ENCODE measurements at places on chromosomes 7 and 10.
A peak's percentile ranks its signal among the peaks of the same experiment; 100 is the strongest.

GRCh38 chr10:114811862-114812261 is 9.7 kb upstream of the FHIP2A start:
- no peak for DNase-seq

DNA sequence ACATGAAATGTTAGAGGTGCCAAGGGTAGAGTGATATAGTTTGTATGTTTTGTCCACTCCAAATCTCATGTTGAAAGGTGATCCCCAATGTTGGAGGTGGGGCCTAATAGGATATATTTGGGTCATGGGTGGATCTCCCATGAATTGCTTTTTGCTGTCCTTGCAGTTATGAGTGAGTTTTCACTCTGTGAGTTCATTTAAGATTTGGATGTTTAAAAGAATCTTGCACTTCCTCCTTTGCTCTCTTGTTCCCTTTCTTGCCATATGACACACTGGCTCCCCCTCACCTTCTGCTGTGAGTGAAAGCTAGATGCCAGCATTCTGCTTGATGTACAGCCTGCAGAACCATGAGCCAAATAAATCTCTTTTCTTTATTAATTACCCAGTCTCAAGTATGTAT is 269.2 kb downstream of the ZWINT start:
- no peak for DNase-seq

DNA sequence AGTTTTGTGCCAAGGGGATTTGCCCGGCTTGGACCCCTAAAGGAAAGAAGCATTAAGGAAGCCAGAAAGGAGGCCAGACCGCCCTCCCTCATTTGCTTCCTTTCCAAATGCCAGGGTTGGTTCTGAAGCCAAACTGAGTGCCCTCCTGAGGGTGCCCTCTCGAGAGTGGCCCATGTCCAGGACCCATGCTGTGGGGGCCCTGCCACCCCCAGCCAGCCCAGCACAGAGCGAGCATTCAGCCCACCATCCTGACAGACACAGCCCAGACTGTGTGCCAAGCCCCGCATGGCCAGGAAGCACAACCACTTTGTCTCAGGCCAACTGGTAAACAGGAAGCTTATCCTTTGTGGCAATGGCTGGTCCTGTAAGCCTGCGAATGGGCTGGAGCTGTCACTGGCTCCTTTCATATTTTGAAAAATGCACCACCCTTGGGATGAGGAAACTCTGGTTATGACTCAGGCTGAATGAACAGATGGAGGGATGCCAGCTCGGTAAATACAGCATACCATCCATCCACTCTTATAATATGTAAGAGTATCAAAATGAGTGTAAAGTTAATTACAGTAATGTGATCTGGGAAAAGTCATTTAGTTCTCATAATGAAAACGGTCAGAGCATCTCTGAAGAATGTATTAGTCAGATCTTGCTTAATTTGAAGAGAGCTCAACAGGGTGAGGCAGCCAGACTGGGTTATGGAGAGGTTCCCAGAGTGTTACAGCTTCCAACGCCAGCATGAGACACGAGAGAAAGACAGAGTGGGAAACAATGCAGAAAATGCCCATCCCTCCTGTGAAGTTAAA is 65.0 kb downstream of the STK17A start:
- no peak for DNase-seq

DNA sequence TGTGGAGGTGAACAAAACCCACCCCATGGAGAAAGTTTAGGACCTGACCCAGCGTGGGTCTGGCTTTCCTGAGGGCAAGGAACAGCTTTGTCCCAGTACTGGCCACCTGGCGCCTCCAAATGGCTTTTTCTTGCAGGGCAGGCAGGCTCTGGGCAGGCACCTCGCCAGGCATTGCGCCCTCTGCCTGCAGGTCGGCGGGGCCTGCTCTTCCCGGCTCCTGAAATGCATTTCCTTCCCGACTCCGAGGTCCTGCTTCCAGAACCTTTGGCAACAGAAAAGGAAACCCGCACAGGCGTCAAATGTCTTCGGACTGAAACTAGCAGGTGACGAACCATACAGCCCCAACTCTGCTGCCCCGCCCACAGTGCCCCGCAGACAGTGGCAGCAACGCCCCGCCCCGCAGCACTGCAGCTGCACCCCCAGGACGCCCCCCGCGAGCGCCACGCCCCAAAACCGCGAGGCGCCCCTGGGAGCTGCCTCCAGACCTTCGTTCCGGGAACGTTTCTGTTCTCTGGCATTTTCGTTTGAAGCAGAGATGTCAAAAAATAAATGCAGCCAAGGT is 65.5 kb downstream of the C10orf143 start:
- no peak for DNase-seq

DNA sequence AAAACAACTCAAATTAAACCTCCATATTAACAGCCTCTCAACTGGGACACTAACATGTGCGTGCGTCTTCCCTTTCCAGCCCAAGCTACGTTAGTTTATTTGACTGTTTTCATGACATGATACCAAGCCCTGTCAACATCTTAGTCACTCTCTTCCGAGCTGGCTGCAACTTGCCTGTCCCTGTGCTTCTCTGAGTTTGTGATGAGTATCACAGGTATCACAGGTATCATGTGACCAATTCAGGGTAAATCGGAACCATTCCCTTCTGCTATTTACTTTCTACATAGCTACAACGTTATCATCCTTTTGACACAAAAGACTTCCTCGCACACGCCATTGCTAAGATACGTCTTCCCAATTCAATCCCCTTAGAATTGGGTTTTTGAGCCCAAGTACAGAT is 70.2 kb downstream of the CAV1 start:
- no peak for DNase-seq

DNA sequence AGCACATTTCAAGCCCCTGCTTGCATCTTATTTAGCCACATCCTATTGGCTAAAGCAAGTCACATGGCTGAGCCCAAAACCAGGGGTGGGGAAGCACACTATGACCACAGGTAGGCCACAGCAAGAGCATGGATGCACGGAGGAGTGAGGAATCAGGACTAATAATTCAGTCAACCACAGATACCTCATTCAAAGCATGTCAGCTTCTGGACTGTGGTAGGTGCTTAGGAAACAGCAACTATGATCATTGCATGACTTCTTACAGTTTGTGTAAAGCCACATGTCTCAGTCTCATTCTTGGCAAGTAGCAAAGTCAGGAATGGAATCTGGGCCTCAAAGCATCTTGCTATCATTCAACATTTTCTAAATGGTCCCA is 79.0 kb upstream of the EMX2 start:
- DNase-seq: no peak

GRCh38 chr10:121183236-121183635 is 332.1 kb downstream of the WDR11 start:
- DNase-seq: no peak

DNA sequence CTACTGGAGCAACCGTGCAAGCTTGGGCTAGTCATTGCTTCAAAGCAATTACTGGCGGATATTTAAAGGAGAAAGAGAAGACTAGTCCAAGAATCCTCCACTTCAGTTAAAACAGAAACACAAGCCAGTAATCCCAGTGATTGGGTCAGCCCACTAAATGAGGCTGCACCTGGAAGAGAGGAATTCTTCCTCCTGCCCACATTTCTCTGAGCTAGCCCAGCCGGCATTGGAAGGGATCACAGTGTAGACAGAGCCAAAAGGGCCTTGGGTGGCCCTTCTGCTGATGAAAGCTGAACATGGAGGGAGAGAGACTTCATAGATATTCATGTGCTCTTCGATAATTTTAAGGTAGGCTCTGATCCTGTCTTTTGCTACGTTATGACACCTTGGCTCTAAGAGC is 228.4 kb downstream of the KIAA1217 start:
- no peak for DNase-seq

DNA sequence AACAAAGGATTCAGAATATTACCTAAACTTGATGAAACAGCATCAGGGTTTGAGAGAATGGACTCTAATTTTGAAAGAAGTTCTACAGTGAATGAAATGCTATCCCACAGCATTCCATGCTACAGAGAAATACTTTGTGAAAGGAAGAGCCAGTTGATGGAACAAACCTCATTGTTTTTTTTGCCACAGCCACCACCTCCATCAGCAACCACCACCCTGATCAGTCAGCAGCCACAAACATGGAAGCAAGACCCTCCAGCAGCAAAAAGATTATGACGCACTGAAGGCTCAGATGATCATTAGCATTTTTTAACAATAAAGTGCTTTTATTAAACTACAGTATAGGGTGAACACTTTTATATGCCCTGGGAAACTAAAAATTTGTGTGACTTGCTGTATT is 98.7 kb downstream of the LRRC4 start:
- no peak for DNase-seq

DNA sequence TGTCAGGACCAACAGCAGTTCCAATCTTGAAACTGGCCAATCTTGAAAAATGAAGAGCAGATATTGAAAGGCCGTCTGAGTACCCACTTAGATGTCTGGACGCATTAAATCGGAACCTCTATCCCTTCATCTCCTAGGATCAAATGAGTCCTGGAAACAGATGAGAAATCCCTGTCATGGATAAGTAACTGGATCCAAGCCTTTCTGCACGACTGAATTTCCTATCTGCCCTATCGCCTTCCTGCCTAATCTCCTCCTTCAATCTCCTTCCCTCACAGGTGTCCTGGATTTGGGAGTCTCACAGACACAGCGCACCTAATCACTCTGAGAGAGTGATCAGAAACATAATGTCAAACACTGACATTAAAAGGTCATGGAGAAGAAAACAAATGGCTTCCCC is 245.2 kb upstream of the PRSS58 start:
- no peak for DNase-seq

DNA sequence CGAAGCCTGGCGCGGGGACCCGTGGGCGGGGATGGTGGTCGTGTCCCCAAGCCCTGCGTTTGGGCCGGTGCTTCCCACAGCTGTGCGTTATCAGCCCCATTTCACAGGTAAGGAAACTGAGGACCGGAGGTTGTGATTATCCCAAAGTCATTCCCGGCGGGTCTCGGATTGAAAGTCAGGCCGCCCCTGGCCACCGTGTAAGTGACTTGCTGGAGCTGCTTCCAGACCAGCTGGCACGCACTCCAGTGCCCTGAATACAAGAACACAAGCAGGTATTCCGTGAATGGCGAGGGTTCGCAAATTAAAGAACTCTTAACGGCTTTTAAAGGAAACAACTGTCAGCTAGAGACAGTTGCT is 675 bp upstream of the ATE1 start:
- DNase-seq: no peak

DNA sequence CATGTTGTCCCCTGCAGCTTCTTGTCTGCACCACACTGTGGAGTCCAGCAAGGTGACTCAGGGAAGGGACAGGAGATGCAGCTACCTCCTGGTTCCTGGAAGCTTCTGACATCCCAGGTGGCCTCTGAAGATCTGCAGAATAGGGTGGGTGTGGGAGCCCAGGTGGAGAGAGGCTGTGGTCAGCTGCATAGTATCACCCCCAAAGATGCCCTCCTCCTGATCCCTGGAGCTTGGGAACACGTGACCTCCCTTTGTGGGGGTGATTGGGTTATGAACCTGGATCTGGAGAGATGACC is 25.4 kb downstream of the CALML3 start:
- DNase-seq: no peak

GRCh38 chr7:143392875-143393266 is 11.7 kb downstream of the ZYX start:
- no peak for DNase-seq

DNA sequence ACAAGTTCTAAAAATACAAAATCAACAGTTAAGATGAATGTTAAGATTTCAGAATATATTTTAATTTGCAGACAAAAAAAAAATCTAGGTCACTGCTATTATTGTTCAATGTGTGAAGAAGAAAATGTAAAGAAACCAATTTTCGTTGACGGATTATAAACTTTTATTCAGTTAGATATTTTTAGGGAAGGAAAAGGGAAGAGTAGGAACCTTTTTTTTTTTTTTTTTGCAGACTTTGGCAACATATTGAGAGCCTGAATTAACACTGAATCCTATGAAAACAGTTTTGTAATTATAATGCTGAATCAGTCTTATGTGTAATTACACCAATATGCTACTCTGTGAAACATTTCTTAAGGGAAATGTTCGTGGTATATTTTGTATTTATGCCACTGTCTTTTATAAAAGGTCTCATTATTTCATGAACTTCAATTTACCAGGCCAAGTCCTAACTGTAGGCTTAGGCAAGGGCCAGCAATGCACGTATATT is 106.3 kb downstream of the ST8SIA6 start:
- DNase-seq: no peak

DNA sequence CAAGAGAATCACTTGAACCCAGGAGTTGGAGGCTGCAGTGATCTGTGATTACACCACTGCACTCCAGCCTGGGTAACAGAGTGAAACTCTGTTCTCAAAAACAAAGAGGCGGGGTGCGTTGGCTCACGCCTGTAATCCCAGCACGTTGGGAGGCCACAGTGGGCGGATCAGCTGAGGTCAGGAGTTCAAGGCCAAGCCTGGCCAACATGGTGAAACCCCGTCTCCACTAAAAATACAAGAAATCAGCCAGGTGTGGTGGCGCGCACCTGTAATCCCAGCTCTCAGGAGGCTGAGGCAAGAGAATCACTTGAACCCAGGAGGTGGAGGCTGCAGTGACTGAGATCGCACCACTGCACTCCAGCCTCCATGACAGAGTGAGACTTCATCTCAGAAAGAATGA is 42.4 kb upstream of the NCAPG2 start:
- DNase-seq: no peak

- DNase-seq: no peak
These were observed 199.3 kb upstream of the MDFIC start for GRCh38 chr7:114722562-114722961.

DNA sequence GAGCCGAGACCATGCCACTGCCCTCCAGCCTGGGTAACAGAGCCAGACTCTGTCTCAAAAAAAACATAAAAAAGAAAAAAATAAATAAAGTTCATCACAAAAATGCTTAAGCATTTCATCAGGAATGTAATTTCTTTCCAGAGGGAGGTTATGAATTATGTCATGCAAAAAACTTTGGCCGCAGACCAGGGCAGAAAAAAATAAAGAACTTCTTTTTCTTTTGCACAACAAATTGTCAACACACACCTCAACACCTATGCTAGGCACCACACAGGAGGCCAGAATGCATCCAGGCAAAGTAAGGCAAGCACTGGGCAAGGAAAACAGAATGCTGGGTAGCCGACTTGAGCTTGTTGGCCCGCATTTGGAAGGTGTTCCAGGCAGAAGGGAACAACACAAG is 3.9 kb downstream of the C10orf62 start:
- DNase-seq: no peak

DNA sequence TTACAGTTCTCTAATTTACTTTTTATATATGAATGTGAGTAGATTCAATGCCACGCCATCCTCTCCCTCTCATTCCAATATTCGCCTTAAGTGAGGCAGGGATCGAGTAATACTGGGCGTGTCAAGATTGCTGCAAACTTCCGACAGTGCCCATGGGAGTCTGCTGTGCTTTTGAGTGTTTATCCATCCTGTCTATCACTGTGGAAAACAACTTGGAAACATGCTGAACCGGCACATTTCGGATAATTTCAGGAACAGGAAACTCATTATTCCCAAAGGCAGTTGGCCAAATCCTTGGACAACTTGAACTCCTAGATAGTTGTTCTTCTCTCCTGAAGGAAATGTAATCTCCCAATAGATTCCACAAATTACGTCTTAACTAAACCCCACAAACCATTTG is 28.5 kb downstream of the PIP4K2A start:
- no peak for DNase-seq

GRCh38 chr10:102764470-102765161 is 20.9 kb downstream of the WBP1L start:
- DNase-seq: no peak

- DNase-seq: no peak
These were observed 41.5 kb upstream of the SLC39A12 start for GRCh38 chr10:17910125-17910789.

GRCh38 chr10:131841131-131841660 is 59.6 kb upstream of the PPP2R2D start:
- no peak for DNase-seq

GRCh38 chr10:50613726-50614443 is 9.9 kb downstream of the SGMS1 start:
- DNase-seq: no peak

GRCh38 chr7:107150375-107151073 is 18.3 kb upstream of the HBP1 start:
- peak; percentile 78 for DNase-seq
